ENCODE measurements at places on chromosomes 12 and 14. TPM values are rescaled to one million over a fixed set of nuclear protein-coding genes. Genes with fewer than 3 reads are reported as not detected.
A peak's percentile ranks its signal among the peaks of the same experiment; 100 is the strongest.

The CYP46A1 gene
- 1.2 TPM for total RNA-seq

The SYNDIG1L gene
- total RNA-seq = 0.87 TPM

The BATF gene
- total RNA-seq = 4.3 TPM

The AKAP6 gene
- total RNA-seq = 3.7 TPM

The P2RX7 gene
- 11.6 TPM for total RNA-seq

The ASPG gene
- total RNA-seq = 1.4 TPM

GRCh38 chr12:53991077-53991460 lies 6.1 kb downstream of the HOXC10 start:
- peaks cover 13% of the 10 kb centered on the region for H3K4me1 ChIP-seq
- H3K4me3 ChIP-seq = no peak overlapping the region
- no peak for DNase-seq
- peaks cover 100% of the 10 kb centered on the region for H3K27me3 ChIP-seq
- no peak overlapping the region for H3K27ac ChIP-seq
- H3K36me3 ChIP-seq = no peaks in the 10 kb centered on the region

- H3K4me3 ChIP-seq = no peak overlapping the region
- no peaks in the 10 kb centered on the region for H3K27me3 ChIP-seq
- no peak for DNase-seq
Measured at GRCh38 chr12:32025906-32026305, 66.7 kb downstream of the RESF1 start.

GRCh38 chr14:39474416-39474911 lies 42.2 kb upstream of the FBXO33 start:
- H3K27me3 ChIP-seq = no peaks in the 10 kb centered on the region
- H3K4me3 ChIP-seq = no peak overlapping the region
- DNase-seq = no peak
- H3K36me3 ChIP-seq = no peaks in the 10 kb centered on the region
- H3K4me1 ChIP-seq = no peaks in the 10 kb centered on the region

- H3K4me3 ChIP-seq = no peak overlapping the region
- no peak overlapping the region for H3K27ac ChIP-seq
- peaks cover 39% of the 10 kb centered on the region for H3K4me1 ChIP-seq
- DNase-seq = no peak
- H3K36me3 ChIP-seq = no peaks in the 10 kb centered on the region
Measured at GRCh38 chr12:31737763-31738162, 8.9 kb upstream of the AMN1 start.

GRCh38 chr14:79413734-79414428 lies 797.4 kb downstream of the DIO2 start:
- DNase-seq = no peak
- H3K4me3 ChIP-seq = no peak overlapping the region
- no peaks in the 10 kb centered on the region for H3K4me1 ChIP-seq
- no peaks in the 10 kb centered on the region for H3K27me3 ChIP-seq
- no peaks in the 10 kb centered on the region for H3K36me3 ChIP-seq

DNA sequence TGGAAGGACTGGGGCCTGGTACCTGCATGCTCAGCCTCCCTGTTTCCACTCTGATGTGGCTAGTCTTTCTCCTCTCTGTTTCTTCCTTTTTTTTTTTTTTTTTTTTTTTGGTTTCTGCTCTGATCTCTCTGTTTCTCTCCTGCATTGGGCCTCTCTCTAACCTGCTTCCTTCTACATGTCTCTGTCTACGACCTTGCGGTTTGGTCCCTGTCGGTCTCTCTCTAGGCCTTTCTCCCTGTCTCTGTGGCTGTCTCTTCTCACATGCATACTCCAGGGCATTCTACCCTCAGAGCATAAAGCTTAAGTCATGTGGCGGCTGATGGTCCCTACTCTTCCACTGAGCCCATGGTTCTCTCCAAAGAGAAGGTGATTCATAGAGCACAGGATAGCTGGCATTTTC lies 1096.6 kb downstream of the BCL11B start:
- no peak overlapping the region for H3K4me3 ChIP-seq
- no peak overlapping the region for H3K27ac ChIP-seq
- no peaks in the 10 kb centered on the region for H3K4me1 ChIP-seq

DNA sequence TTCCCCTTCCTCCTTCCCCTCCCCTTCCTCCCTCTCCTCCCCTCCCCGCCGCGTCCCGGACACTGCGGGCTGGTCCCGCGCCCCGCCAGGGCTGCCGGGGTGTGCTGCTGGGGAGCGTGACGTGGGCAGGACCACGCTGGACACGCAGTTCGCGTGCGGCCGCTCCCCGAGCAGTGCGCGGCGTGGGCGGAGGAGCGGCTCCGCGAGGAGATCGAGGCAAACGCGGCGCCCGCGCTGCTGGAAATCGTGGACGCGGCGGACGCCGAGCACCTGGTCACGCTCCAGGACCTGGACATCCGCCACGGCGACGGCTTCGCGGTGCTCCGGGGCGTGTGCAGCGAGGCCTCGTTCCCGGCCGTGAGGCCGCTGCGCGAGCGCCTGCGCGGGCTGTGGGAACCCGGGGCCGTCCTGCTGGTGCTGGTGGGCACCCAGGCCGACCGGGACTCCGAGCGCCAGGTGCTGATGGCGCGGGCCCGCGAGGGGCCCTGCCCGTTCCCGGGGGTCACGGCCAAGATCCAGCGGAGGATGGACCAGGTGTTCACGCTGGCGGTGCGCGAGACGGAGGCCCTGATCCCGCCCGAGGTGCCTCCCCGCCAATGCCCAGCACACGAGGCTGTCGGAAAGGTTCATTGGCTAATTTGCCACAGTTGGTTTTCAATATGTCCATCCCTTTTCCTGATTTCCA lies 84.3 kb downstream of the TNFAIP2 start:
- H3K27me3 ChIP-seq = peaks cover 54% of the 10 kb centered on the region
- peaks cover 6% of the 10 kb centered on the region for H3K4me1 ChIP-seq
- H3K36me3 ChIP-seq = no peaks in the 10 kb centered on the region
- peak overlapping the region; percentile 82 for H3K27ac ChIP-seq
- peak; percentile 80 for DNase-seq

GRCh38 chr12:63090716-63091115 lies 60.3 kb downstream of the AVPR1A start:
- H3K27ac ChIP-seq = no peak overlapping the region
- no peaks in the 10 kb centered on the region for H3K4me1 ChIP-seq
- DNase-seq = no peak
- no peaks in the 10 kb centered on the region for H3K27me3 ChIP-seq

- peak overlapping the region; percentile 42 for H3K4me3 ChIP-seq
- no peak overlapping the region for H3K27ac ChIP-seq
- DNase-seq = no peak
- no peaks in the 10 kb centered on the region for H3K36me3 ChIP-seq
- H3K4me1 ChIP-seq = no peaks in the 10 kb centered on the region
- peaks cover 99% of the 10 kb centered on the region for H3K27me3 ChIP-seq
Measured at GRCh38 chr14:104115691-104116287, 22.6 kb upstream of the KIF26A start.

GRCh38 chr14:92323916-92324818 lies 1.2 kb downstream of the SLC24A4 start:
- no peak overlapping the region for H3K4me3 ChIP-seq
- H3K4me1 ChIP-seq = peaks cover 21% of the 10 kb centered on the region
- DNase-seq = peak; percentile 60
- H3K27ac ChIP-seq = no peak overlapping the region
